Jurkat, Clone E6-1 (cell line): ENCODE measurements at places on chromosomes 2 and 18.

DNA sequence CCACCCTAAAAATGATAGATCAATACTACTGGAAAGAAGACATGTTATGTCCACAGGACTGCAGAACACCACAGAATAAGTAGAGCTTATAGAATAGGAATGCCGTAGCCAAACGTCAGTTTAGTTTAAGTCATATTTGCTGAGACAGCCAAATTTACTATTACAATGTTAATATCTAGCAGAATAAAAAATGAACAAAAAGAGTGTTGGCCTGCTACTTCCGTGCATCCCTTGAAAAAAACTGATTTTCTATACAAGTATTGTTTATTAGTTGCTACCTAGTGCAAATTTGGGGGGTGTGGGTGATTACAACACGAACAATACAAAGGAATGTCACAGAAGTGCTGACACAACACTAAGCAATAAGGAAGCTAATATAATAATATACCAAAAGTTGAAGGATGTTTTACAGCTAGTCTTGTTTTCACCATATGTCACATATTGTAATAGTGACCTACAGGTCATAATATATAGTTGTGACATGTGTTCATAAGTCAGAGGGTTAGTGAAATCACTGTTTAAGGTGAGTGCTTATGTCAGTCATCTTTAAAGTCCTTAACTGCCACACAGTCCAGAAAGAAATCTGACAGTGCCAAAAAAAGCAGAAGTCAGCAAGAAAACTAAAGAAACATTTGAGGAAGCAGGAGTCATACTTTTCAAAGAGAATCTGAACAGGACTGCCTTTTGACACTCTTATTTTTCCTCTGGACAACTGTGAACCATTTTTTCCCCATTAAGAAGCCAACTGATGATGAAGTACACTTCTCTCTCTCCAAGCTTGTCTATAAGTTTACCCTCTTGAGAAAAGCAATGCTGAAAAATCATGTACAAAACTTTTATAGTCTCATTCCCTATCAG, 376.4 kb downstream of the ZEB2 start:
- DNase-seq: no peak

- no peak for DNase-seq
Measured at GRCh38 chr2:66324356-66324755, 110.6 kb upstream of the MEIS1 start.

DNA sequence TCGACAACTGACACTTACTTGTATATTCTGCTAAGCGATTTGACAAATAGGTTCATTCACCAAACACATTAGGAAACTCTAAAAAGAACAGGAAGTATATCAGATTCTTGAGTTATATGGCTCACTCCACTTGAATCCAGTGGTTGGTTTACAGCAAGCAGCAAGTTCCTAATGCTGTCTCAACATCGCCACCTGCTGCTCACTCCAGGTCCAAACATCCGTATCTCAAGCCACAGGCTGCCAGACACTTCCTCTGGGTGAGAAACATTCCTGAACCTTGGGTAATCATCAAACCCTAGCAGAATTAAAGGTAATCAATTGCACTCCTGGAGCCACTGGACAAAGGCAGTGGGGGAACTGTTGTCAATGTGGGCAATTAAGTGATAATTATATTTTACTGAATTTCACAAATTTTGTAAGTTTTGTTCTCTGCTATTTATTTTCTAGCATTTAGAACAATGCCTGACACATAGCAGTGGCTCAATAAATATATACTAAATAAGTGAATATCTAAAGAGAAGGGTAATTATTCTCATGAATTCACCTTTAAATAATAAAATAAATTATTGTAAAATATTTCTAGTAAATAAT, 107.1 kb upstream of the TTN start:
- DNase-seq: peak; percentile 69

DNA sequence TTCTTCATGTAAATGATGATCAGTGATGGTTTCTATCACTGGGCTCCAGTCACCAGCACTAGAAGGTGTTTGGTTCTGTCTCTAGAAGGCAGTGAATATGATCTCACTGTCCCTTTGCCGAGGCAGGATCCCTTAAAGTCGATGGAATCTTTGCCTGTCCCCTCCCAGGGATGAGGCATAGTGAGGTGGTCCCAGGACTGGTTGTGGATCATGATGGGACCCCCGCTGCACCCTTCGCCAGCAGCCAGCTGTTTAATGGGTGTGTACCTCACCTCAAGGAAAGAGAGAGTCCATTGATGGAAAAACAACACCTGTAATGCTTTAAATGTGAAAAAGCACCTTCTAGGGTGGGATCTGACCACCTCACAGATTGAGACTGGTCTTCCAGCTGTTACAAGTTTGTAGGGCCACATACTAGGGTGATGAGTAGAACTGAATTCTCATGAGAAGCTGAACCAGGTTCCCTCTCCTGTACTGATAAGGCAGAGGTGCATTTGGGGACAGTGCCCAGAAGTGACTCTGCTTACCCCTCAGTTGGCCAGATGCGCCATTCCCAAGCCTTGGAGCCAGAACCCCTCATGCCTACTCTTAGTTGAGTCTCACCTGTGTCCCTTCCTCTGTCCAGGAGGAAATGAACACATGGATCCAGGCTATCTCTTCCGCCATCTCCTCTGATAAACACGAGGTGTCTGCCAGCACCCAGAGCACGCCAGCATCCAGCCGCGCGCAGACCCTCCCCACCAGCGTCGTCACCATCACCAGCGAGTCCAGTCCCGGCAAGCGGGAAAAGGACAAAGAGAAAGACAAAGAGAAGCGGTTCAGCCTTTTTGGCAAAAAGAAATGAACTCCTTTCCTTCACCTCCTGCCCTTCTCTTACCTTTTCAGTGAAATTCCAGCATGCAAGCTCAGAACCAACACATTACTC, 55.5 kb upstream of the EML6 start:
- no peak for DNase-seq

GRCh38 chr2:231642631-231643494, 50.2 kb downstream of the TEX44 start:
- peak; percentile 36 for DNase-seq

- no peak for DNase-seq
Measured at GRCh38 chr18:39464006-39464405, 1898.4 kb upstream of the CELF4 start.
